ENCODE measurements at places on chromosomes 3 and 15. TPM values are rescaled to one million over a fixed set of nuclear protein-coding genes. Genes with fewer than 3 reads are reported as not detected.

The SLC12A8 gene
- 0.58 TPM for total RNA-seq

The EIF4E3 gene
- 2.0 TPM for total RNA-seq

The CRABP1 gene
- not detected for total RNA-seq

The SMCO1 gene
- total RNA-seq: not detected

- no peak for DNase-seq
These were observed 327.3 kb upstream of the NR2F2 start for GRCh38 chr15:96002890-96003859.

DNA sequence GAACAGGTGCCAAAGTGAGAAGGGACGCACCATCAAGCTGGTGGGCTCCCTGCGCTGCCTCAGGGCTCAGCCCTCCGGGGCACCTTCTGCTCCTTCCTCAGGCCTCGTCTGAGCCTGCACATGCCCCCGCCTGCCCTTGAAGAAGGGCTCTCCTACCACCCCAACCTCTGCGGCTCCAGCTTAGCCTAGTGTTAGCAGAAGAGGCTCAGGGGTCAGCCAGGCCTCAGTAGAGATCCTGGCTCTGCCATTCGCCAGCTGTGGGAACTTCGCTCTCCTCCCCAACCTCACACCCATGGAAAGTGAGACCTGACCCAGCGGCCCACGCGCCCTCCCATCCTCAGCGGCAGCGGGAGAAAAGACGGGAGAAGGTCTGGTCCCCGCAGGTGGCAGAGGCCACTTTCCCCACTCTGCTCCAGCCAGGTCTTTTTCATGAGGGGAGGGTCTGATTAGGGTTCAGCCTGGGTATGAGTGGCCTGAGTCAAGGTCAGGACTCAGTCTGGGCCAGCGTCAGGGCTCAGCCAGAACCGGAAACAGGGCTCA is 8.2 kb downstream of the GRIP2 start:
- DNase-seq: no peak

DNA sequence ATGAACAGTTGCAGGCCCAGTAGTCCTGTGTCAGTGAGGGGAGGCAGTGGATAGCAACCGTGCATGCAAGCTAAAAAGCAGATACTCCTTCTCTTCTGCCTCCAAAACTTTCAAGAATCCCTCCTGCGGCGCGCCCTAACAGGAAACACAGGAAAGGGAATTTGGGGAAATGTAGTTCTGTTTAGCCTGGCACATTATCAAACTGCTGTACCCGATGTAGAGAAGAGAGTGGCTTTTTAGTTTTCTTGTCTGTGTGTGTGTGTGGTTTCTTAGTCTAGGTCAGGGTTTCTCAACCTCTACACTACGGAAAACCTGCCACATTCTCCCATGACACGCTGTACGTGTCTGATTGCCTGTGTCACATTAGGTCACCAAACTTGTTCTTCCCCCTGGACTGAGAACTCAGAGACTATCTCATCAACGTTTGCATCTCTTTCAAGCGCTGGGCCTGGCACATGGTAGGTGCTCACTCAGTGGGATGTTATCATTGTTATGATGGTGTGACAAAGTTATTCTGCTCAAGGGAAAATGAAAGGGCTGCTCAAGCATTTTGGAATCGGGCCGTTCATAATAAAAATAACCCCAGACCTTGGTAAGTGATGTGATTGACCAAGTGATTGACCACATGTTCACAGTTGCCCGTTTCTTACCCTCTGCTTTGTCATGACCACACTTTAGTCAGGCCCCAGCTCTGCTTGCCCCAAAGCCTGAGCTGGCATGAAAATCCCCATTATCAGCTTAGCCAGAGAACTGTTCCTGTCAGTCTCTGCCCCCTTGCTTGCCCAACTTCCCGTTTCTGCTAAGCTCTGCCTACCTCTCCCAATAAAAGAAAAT is 33.2 kb downstream of the TM4SF4 start:
- DNase-seq: no peak

GRCh38 chr3:122405015-122405414 is 10.8 kb downstream of the WDR5B start:
- no peak for DNase-seq

GRCh38 chr3:158419820-158420653 is 151.0 kb upstream of the MLF1 start:
- no peak for DNase-seq

GRCh38 chr3:73007992-73008712 is 11.5 kb downstream of the PPP4R2 start:
- DNase-seq: no peak

DNA sequence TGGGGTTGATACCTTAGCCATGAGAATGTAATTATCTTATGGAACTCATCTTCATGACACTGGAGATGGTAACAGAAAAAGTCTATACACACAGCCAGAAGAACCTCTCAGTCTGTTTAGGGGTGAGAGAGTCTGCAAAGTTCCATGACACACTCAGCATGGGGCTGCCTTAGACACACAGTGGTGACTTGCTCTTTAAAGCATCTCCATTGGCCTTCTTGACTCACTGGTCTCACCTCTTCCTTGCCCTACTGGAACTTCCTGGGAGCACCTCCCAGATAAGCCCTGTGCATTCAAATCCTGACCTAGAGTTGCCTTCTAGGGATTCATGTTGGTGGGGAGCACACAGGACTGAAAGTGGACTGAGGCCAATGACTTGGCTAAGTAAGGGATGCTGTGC is 9.3 kb downstream of the MAGI1 start:
- no peak for DNase-seq

DNA sequence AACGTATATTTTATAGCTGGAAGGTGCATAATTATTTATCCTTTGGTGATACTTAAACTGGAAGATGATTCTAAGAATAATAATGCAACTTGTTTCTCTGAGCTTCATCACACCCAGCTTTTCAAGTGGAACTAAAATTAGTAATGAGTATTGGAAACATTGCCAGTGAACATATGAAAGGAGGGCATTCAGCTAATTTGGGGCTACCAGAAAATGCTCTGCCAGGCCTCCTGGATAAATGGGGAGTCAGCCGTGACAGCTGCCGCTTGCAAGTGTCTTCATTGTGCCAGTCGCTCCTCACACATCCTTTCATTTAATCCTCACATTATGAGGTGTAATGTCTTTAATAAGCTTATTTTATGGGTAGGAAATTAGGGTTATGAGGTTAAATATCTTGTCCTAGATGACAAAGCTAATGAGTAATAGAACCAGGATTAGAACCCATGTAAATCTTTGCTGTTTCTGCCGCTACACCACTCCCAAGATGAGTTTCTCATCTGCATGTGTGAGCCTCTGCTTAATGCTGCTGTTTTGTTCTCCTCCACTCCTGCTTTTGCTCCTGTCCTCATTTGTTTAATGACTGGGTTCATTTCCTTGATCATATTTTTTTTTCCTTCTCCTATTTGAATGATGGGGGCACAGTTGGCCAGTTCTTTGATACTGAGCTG is 155.7 kb downstream of the PLCL2 start:
- no peak for DNase-seq

DNA sequence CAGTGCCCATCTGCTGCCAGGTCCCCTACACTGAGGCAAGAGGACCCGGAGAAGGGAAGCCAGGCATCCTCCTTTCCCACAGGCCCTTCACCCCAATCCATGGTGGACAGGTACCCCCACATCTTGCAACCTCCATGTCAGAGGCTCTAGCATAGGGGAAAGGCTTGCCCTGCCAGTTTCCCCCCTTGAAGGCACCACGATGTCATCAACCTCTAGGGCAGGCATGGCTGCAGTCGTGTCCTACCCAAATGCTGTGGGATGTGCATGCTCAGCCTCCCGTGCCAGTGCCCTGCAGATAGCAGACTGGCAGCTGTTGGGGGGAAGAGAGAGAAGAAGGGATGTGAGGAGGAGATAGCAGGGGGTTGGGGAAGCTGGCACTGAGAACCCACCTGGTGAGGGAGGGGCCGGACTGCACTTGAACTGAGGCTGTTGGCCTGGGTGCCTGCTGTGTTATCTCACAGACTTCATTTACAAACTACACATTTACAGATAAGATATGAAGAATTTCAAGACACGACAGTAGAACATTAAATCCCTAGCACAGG is 197.5 kb downstream of the ADAMTS9 start:
- DNase-seq: no peak

Data from activated B cell treated with CpG ODN at 0.5 μM for 24 hours (primary cell).